ENCODE measurements at places on chromosomes 6 and 20. TPM values are rescaled to one million over a fixed set of nuclear protein-coding genes. Genes with fewer than 3 reads are reported as not detected.

C20orf202 gene
- 0.39 TPM for polyA plus RNA-seq

BIRC7 gene
- polyA plus RNA-seq = 0.27 TPM

SLC12A5 gene
- polyA plus RNA-seq = 0.52 TPM

REM1 gene
- 5.8 TPM for polyA plus RNA-seq

SEMG1 gene
- polyA plus RNA-seq = not detected

SS18L1 gene
- 17.4 TPM for polyA plus RNA-seq

NR2E1 gene
- not detected for polyA plus RNA-seq

Measured in forelimb muscle (tissue), 1 donor.